HFFc6 (cell line): ENCODE measurements at places on chromosomes 2 and 18. TPM values are rescaled to one million over a fixed set of nuclear protein-coding genes. Genes with fewer than 3 reads are reported as not detected.
A peak's percentile ranks its signal among the peaks of the same experiment; 100 is the strongest.

GRCh38 chr2:62344472-62344871 lies 148.6 kb downstream of the B3GNT2 start:
- DNase-seq: no peak

- no peak for DNase-seq
Measured at GRCh38 chr2:37786854-37787253, 115.4 kb upstream of the CDC42EP3 start.

- DNase-seq: peak; percentile 52
Measured at GRCh38 chr2:112958428-112959108, 19.2 kb upstream of the IL36G start.

- DNase-seq: no peak
Measured at GRCh38 chr2:11904029-11904428, 157.6 kb downstream of the LPIN1 start.

- no peak for DNase-seq
Measured at GRCh38 chr2:26588576-26588975, 52.6 kb downstream of the CIB4 start.

DNA sequence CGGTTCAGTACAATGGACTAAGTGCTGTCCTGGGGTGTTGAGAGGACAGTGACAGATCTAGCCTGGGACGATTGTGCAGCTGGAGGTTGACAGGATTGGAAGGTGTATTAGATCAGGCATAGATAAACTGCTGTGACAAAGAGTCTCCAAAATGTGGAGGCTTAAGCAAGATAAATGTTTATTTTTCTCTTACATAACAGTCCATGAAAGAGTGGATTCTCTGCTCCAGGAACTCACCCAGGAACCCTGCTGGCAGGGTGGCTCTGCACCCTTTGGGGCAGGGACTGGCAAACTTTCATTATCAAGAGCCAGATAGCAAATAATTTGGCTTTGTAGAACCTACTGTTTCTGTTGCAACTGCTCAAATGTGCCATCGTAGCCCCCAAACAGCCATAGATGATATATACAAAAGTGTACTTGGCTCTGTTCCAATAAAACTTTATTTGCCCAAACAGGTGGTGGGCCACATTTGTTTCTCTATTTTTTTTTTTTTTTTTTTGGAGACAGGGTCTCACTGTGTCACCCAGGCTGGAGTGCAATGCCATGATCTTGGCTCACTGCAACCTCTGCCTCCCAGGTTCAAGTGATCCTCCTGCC lies 9.7 kb downstream of the HRH4 start:
- DNase-seq: no peak

DNA sequence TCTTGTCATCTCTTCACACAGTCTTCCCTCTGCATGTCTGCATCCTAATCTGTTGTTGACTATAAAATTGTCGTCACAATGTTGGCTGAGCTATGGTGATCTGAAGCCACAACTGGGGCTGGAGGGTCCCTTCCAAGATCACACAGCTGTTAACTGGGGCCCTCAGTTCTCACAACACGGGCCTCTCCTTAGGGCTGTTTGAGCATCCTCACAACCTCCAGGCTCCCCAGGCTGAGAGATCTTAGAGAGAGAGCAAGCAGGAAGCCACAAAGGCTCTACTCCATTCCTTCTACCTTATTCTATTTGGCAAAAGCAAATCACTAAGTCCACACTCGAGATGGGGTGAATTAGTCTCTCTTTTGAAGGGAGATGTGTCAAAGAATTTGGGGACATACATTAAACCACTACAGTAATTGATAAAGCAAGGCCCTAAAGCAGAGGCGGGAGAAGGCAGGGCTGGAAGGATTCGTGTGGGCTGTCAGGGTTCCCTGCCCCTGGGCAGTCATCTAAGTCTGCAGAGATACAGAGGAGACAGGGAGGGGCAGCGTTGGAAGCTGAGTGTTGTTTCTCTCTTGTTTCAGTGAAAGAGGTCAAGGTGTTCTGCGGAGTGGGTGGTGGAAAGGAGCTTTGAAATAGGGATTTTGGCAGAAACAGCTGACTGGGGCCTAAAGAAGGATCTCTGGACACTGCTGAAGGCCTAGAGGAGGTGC lies 15.9 kb downstream of the MYO7B start:
- DNase-seq: no peak

- peak; percentile 57 for DNase-seq
Measured at GRCh38 chr2:202133909-202134265, 60.8 kb downstream of the KIAA2012 start.

GKN2 gene
- total RNA-seq: not detected in 3 replicates
